ENCODE measurements at places on chromosomes 7 and 10.

DNA sequence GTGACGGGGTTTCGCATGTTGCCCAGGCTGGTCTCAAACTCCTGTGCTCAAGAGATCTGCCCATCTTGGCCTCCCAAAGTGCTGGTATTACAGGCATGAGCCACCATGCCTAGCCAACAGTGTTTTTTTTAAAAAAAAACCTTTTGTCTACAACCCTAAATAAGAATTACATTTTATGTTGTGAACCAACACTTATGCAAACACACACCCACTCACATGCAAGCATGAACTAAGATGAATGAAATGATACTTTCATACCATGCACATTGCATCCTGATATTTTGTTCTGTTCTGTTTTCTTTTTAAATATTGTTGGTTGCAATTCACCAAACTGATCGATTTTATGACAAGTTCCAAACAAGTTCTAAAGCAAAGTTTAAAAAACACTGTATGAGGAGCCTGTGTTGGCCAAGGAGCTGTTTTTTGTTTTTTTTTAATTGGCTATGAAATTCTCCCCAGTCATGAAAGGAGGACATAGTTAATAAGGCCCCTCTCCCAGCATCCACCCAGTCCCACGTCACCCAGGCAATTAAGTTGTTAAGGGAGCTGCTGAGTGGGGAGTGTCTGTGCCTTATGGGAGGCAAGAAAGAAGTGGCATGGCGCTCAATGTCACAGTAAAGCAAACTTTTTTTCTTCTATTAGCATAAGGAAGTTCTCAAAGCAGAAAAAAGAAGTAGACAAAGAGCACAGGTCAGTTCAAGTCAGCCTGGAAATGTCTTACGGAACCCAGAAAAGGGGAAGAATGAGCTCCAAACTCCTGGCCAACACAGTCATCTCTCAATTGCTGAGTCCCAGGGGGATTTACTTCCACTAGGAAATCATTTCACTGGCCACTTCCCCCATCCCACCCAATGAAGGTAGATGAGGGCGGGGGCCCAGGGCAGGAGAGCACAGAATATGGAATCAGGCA, 50.1 kb downstream of the NOD1 start:
- DNase-seq, result no peak

DNA sequence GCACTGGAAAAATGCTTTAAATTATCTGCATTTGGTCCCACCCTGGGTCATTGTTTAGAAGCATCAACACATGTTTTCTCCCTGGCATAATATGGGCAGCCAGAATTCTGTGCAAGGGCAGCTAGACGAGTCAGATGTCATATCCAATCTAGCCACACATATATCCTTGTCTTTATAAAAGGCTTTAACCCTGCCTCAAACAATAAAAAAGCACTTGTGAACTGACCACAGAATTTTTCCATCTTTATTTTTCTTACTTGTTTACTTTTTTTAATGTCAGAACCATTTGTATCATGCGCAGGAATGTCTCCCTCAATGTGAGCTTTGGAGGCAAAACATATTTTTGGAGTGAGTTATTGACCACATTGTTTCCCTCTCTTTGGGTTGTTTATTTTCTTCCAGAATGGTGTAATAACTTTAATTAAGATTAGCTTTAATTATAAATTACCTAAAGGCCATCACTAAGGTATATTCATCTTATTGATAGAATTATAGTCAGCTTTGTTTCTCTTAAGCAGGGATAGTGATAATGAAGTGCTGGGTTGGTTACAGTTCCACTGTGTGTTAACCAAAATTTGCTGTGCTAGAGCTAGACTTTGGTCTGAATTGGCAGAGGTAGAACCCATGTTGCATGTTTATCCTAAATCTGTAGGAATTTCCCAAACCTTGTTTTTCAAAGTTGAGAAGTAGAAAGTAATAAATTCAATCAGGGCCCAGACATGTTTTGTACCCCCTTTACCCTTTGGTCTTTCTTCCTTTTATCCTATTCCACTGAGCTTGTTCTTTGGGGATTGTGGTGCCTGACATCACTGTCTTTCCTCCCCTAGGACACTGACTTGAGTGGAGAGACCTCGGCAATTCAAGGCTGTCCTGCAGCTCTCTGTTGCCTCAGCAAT, 1078.4 kb downstream of the KCNMA1 start:
- DNase-seq, result no peak

GRCh38 chr10:50347394-50347802, 96.1 kb upstream of the ASAH2 start:
- no peak for DNase-seq

DNA sequence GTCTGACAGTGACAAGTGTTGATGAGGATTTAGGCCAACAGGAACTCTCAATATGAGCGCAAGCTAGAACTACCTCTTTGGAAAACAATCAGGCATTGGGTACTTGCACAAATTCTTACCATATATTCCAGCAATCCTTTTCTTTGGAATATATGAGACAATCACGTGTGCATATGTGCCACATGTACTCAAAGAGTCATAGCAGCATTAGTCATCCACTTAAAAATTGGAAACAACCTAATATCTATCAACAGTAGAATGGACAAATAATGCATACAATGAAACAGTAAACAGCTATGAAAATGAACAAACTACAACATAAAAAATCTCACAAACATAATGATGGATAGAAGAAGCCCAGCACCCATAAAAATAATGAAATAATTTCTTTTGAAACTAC, 179.7 kb downstream of the GLI3 start:
- no peak for DNase-seq

- DNase-seq, result no peak
These were observed 215.7 kb downstream of the BAMBI start for GRCh38 chr10:28892818-28893547.

All from epithelial cell of prostate (primary cell).